ENCODE measurements at places on chromosomes 6 and 20. TPM values are rescaled to one million over a fixed set of nuclear protein-coding genes. Genes with fewer than 3 reads are reported as not detected.

Gene TBX18
- 0.77 TPM for total RNA-seq

Gene OR12D3
- not detected for total RNA-seq

Gene LTB
- not detected for total RNA-seq

DNA sequence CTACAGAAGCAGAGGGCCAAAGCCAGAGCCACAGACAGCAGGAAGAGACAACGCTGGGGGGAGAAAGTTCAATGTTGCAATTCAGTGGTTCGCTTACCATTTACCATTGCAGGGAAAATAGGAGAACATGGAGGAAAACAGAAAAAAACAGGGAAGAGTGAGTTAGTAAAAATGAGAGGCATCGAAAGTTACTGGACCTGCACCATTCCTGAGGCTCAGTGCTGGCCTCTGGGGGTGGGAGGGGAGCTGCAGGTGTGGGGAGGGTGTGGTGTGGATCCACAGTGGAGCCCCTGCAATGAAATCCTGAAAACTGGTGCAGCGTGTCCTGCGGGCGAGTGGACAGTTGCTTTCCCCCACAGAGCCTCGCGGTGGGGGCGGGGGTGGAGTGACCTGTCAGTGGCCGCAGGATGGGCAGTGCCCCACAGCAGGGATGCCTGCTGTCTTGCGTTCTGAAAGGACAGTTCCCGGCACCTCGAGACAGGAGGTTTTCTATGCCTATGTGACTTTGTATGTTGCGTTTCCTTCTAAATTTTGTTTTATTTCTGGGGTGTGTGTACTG lies 5.7 kb downstream of the TMEM181 start:
- no peaks in the 10 kb centered on the region for H3K27me3 ChIP-seq
- H3K4me1 ChIP-seq: peaks cover 10% of the 10 kb centered on the region

DNA sequence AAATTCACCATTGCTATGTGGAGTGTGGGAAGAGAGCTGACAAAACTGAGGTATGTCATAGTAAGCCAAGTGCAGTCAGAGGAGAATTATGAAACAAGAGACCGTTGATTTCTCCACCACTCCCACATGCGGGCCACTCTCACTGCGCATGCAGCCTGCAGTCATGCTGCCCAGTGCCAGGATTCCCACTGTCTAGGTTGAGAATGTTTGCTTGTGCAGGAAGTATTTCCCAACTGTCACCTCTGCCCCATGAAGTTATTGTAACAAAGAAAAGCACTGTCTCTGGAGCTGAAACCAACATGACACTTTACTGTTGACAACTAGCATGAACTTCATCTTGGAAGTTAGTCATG lies 18.7 kb upstream of the SFT2D1 start:
- no peak overlapping the region for H3K4me3 ChIP-seq
- peaks cover 2% of the 10 kb centered on the region for H3K4me1 ChIP-seq
- no peaks in the 10 kb centered on the region for H3K27me3 ChIP-seq
- DNase-seq: no peak

- H3K27me3 ChIP-seq: peaks cover 3% of the 10 kb centered on the region
- H3K27ac ChIP-seq: no peak overlapping the region
- no peak overlapping the region for H3K4me3 ChIP-seq
- no peaks in the 10 kb centered on the region for H3K4me1 ChIP-seq
- DNase-seq: no peak
- no peaks in the 10 kb centered on the region for H3K36me3 ChIP-seq
These were observed 3.1 kb upstream of the ANKRD66 start for GRCh38 chr6:46743425-46744158.

- H3K27me3 ChIP-seq: no peaks in the 10 kb centered on the region
- no peaks in the 10 kb centered on the region for H3K36me3 ChIP-seq
- H3K4me1 ChIP-seq: peaks cover 7% of the 10 kb centered on the region
- no peak overlapping the region for H3K27ac ChIP-seq
These were observed 196.4 kb downstream of the SIM1 start for GRCh38 chr6:100268326-100268725.
